ENCODE measurements at places on chromosomes 16 and 17.

GRCh38 chr17:67312265-67312664 lies 54.1 kb downstream of the PSMD12 start:
- no peak for DNase-seq

GRCh38 chr17:44832805-44833204 lies 2.7 kb upstream of the GJC1 start:
- DNase-seq, result no peak

DNA sequence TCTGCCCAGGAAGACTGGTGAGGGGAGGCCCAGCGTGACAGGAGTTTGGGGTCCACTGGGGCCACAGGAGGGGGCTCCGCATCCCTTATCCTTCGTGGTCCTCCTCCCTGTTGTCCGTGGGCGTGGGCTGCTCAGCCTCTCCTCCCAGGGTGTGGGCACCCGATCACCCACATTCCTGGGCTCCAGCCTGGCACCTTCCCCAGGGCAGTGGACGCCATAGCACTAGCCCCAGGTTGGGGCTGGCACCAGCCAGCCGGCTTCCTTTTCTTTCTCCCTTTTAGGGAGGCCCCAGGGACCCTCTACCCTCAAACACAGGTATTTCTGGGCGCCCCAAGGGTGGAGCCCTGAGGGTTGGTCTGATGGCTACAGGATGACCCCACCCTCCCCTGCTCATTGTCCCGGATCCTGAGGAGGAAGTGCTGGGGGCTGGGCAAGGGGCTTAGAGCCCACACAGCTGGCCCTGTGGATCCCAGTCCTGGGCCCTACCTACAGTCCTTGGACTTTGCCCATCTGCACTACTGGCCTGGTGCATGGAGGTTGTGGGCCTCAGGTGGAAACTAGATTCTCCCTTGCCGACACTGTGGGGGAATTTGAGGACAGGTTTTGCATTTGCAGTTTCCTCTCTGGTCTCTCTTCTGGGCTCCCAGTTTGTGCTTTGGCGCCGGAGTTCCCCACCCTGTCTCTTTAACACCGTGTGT lies 1.1 kb downstream of the KIF1C start:
- no peak for DNase-seq

- no peak for DNase-seq
Measured at GRCh38 chr16:84291226-84291625, 3.5 kb upstream of the WFDC1 start.

GRCh38 chr17:8015236-8015956 lies 13.0 kb downstream of the GUCY2D start:
- no peak for DNase-seq

- DNase-seq, result no peak
Measured at GRCh38 chr17:2468270-2468669, 43.4 kb downstream of the METTL16 start.

DNA sequence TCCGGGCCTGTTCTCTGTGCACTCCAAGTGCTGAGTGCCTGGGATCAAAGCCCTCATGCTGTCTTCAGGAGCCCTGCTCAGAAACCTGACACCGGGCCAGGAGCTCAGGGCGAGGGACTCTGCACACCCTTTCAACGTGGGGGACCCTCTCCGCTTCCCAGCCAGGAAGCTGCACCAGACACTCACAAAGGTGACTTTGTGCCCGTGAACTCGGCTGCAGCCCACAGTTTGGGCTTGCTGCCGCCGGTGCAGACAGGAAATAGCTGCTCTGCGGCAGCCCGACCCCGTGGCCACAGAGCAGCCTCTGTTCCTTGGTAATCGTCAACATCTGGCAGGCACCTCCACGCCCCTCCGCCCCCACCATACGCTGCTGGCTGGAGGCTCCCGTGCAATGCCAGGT lies 93.4 kb upstream of the METRNL start:
- no peak for DNase-seq

GRCh38 chr16:74606521-74607309 lies at the start of gene GLG1:
TSS of gene GLG1 (minus strand) at chr16:74607114. CDS start at chr16:74607094, 20 bp downstream.
- DNase-seq, result peak; percentile 61

DNA sequence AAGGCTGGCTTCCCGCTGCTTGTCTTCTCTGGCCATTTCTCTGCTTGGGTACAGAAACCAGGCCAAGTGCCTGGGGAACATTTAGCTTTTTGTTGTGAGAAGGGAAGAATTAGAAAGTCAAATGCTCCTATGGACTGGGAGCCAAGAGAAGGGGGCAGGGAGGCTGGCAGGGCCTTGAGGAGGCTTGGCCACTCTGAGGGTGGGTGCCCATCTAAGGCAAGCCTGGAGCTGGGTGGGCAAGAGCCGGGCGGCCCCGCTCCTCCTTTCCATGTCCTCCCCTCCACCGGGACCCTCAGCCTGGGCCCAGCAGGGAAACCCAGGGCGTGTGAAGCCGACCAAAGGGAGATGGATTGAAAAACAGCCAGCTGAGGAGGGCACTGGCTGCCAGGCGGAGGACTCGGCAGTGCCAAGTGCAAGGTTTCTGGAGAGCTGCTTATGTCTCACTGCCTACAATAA lies 69.4 kb downstream of the NTN1 start:
- no peak for DNase-seq

GRCh38 chr17:17682737-17683680 lies 1.8 kb downstream of the RAI1 start:
- peak; percentile 49 for DNase-seq

GRCh38 chr16:73054125-73054484 lies 6.2 kb upstream of the ZFHX3 start:
- DNase-seq, result no peak

- no peak for DNase-seq
Measured at GRCh38 chr17:64707050-64707591, 45.0 kb upstream of the SMURF2 start.

DNA sequence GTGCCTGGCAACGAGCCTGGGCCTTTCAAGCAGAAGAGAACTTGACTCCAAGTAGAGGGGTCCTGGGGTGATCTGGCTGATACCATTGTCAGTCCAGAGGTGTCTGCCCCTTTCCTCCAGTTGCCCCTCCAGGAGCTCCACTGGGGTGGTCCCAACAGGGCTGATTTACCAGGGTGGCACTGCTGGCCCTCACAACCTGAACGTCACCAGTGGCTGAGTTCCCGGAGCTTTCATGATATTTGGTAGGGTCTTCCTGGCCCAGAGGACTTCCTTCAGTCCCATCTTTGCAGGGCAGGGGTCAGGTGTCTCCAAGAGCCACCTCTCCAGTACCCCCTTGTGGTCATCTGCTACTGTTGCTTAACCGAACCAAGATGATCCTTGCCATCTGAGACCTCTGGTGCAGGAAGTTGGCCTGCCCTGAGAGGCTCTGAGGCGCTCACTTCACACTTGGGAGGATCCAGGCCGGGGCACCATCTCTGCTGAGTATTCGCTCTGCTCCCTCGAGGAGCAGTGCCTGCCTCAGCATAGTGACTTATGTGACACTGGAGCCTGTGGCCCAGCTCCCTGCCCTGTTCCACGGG lies 3.5 kb downstream of the LIMD2 start:
- DNase-seq, result peak; percentile 25

DNA sequence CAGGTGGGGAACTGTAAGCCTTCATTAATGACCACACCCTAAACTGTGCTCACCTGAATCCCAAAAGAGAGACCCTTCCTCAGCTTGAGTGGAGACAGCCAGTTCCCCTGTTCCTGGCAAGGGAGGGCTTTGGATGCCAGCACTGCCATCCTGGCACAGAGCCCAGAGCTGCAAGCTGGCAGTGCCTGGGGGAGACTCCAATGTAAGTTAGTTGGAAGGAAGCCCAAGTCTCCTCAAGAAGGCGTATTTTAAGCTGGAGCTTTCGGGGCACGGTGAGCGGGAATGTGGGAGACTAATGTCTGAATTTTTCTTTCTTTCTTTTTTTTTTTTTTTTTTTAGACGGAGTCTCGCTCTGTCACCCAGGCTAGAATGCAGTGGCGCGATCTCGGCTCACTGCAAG lies 4.7 kb downstream of the CDC42EP4 start:
- no peak for DNase-seq

DNA sequence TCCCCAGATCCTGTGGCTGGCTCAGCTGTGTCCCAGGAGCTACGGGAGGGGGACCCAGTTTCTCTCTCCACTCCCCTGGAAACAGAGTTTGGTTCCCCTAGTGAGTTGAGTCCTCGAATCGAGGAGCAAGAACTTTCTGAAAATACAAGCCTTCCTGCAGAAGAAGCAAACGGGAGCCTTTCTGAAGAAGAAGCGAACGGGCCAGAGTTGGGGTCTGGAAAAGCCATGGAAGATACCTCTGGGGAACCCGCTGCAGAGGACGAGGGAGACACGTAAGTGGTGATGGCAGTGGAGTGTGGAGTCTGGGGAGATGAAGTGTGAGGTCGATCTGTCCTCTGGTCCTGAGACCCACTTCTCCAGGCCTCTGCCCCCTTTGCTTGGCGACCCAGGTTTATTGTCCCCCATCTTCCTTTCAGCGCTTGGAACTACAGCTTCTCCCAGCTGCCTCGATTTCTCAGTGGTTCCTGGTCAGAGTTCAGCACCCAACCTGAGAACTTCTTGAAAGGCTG lies 585 bp downstream of the WRAP53 start:
- no peak for DNase-seq
